Esophagus muscularis mucosa (tissue), 4 donors: ENCODE measurements at places on chromosomes 11 and 22. TPM values are rescaled to one million over a fixed set of nuclear protein-coding genes. Genes with fewer than 3 reads are reported as not detected.

DNA sequence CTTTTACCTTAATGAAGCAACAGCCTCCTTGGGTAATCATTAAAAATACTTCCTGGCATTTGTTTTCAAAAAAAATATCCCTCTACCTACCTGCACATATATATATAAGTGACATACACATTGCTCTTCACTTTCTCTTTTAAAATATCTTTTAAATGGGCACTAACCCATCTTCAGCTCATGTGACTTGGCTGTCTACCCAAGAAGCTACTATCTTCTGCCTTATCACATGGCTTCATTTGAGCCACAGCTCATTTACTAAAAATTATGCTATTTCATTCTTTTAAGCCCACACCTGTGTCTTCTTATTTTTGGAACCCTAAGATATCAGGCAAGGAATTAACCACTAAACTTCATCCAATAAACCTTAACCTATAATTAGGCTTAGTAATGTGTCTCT is 37.0 kb upstream of the SOX6 start:
- no peak for DNase-seq
- H3K27me3 ChIP-seq, result no peaks in the 10 kb centered on the region
- no peak overlapping the region for H3K4me3 ChIP-seq
- H3K27ac ChIP-seq, result no peak overlapping the region
- no peaks in the 10 kb centered on the region for H3K36me3 ChIP-seq

DNA sequence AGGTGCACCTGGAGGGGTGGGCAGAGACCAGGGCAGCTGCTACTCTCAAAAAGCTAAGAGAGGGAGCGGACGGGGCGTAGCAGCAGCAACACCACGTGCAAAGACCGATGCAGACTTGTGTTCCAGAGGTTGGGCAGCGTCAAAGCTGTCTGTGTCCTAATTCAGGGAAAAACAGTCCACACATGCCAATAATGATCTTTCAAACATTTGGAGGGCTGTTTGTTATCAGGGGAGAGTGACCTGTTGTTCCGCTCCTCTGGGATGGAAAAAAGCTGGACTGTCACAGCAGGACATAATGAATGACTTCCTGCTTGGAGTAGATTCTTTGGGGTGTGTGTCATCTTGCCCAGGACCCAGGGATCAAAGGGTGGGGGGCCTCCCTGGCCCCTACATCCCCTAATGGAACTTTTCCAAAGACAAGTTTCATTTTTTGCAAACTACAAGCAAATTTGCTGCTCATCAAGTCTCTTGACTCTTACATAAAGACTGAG is 6.2 kb upstream of the FBLN1 start:
- H3K36me3 ChIP-seq, result no peaks in the 10 kb centered on the region
- peak overlapping the region; percentile 52 for H3K27ac ChIP-seq
- no peaks in the 10 kb centered on the region for H3K27me3 ChIP-seq
- DNase-seq, result no peak
- peaks cover 33% of the 10 kb centered on the region for H3K4me1 ChIP-seq
- H3K4me3 ChIP-seq, result no peak overlapping the region

- H3K4me1 ChIP-seq, result no peaks in the 10 kb centered on the region
- no peak for DNase-seq
- H3K27me3 ChIP-seq, result no peaks in the 10 kb centered on the region
Measured at GRCh38 chr22:49139492-49140151, 688.1 kb downstream of the BRD1 start.

PES1 gene
- 43.2 TPM for total RNA-seq

AIFM3 gene
- 0.92 TPM for total RNA-seq

CSF2RB gene
- 7.5 TPM for total RNA-seq

RBMXL2 gene
- not detected for total RNA-seq
